ENCODE measurements at places on chromosomes 7 and 10.

GRCh38 chr7:66250711-66251110, 45.6 kb downstream of the TPST1 start:
- DNase-seq = no peak

DNA sequence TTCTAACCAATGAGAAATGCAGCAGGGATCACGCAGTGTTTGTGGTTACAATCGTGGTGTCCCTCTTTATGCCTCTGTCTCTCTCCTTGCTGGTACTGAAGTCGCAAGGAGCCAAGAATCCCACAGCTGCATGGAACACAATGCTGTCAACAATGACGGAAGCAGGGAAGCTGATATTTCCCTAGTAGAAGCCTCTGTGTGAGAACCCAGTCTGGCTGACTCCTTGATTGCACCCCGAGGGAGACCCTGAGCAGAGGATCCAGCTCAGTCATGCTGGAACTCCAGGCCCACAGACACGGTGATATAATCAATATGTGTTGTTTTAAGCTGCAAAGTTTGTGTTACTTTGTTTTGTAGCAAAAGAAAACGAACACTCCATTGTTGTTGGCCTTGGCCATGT, 677.9 kb downstream of the PARD3 start:
- no peak for DNase-seq

- DNase-seq = peak; percentile 42
Observed at GRCh38 chr7:82740246-82740848, 296.8 kb upstream of the CACNA2D1 start.

GRCh38 chr7:71454981-71455380, 323.0 kb downstream of the GALNT17 start:
- no peak for DNase-seq

- DNase-seq = no peak
Observed at GRCh38 chr10:12564173-12564572, 214.8 kb downstream of the CAMK1D start.

DNA sequence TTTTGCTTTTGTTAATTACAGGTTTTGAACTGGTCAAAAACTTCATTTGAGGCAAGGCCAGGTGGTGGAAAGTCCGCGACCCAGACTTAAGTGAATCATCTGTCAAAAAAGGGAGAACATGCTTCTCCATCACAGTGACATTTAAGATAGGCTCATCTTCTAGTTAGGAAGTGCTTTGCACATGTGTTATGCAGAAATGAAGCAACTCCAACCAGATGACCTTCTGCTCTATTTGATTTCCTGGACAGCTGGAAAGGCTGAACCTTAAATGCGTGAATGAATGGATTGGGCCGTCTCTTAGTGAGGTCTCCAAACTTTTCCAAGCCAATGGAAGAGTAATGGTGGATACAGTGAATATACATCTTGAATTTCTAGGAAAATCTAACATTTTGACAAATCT, 101.6 kb upstream of the FAM13C start:
- no peak for DNase-seq

- DNase-seq = peak; percentile 90
Observed at GRCh38 chr10:100338434-100339036, 8.5 kb upstream of the SCD start.

Measured in activated CD4-positive, alpha-beta T cell treated with anti-CD3 and anti-CD28 coated beads for 36 hours (primary cell).